T-helper 1 cell (primary cell): ENCODE measurements at places on chromosomes 13 and 19.
A peak's percentile ranks its signal among the peaks of the same experiment; 100 is the strongest.

- no peak for DNase-seq
These were observed 55.0 kb upstream of the EEF1AKMT1 start for GRCh38 chr13:20828539-20829364.

GRCh38 chr19:3324405-3324856 is 42.0 kb upstream of the NFIC start:
- DNase-seq: peak; percentile 70

DNA sequence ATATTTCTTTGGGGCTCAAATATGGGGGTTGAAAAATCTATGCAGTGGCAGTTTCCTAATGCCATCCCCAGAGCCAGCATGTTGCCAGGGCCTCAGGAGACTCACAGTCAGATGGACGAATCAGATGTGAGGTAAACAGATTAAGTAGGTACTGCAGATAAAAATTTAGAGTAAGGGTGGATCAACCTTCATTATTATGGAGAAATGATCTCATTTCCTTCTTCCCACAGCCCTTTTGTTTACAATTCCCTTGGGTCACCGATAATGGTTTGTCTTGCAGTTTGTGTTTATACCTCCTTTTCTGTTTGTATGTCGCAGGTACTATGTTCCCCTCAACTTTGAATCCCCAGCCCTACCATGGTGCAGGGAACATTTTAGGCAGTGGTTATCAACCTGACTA is 20.0 kb downstream of the DIAPH3 start:
- no peak for DNase-seq

- no peak for DNase-seq
These were observed 164.2 kb downstream of the DLEU7 start for GRCh38 chr13:50679321-50679720.

GRCh38 chr13:48110132-48110868 is 15.4 kb upstream of the MED4 start:
- DNase-seq: no peak

DNA sequence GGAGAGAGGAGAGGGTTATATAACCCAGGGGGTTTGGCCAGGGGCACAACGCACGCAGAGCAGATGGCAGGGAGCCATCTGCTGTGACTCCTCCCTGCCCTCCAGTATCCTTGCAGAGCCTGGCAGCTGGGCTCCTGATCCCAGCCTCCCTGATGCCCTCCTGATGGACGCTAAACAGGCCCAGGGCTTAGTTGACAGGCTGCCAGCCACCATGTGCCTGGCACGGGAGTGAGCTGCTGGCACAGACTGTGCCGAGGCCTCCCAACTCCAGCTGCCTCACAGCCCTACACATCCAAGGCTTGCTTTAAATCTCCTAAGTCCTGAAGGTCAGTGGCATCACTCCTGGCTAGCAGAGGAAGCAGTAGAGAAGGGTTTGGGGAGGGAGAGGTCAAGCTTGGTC is 16.7 kb downstream of the SYDE1 start:
- DNase-seq: no peak

- no peak for DNase-seq
These were observed 169.8 kb upstream of the SPRY2 start for GRCh38 chr13:80510686-80511085.

- no peak for DNase-seq
These were observed 7.1 kb downstream of the CABP5 start for GRCh38 chr19:48036765-48037164.

- no peak for DNase-seq
These were observed at the start of gene HSPB6 for GRCh38 chr19:35756377-35757230. TSS of gene HSPB6 (minus strand) at chr19:35757029. CDS start at chr19:35757008, 21 bp downstream.

DNA sequence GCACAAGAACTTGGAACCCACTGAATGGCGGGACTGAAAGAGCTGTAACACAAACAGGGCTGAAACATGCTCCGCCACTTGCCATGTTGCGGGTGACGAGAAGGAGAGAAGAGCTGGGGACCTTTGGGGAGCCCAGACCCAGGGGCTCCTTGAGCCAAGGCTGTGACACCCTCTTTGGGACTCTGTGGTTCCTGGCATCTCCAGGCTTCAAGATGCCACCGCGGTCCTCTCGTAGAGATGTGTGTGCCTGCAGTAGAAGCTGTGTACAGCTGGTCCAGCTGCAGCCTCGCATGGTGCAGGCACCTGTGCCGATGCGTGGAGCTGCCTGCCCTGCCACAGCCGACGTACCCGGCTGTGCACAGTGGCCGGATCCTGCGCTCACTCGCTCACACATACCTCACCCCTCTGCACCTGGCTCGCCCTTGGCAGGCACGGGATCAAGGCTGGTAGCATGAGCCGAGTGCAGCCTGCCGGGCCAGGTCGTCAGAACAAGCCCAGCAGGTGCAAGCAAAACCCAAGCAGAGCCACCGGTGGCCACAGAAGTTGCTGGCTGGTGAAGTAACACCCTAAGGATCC is 1385.8 kb downstream of the PCDH9 start:
- no peak for DNase-seq
